ENCODE measurements at places on chromosomes 4 and X. TPM values are rescaled to one million over a fixed set of nuclear protein-coding genes. Genes with fewer than 3 reads are reported as not detected.

The DSPP gene
- not detected for total RNA-seq

The MAGIX gene
- total RNA-seq = 9.5 TPM

The RAB40AL gene
- total RNA-seq = 1.2 TPM

The F11 gene
- total RNA-seq = 2.5 TPM

The ZFP92 gene
- total RNA-seq = 1.5 TPM

The FRAS1 gene
- total RNA-seq = 125 TPM

The DACH2 gene
- total RNA-seq = 52.3 TPM

The MMRN1 gene
- 5.1 TPM for total RNA-seq

The STEEP1 gene
- 31.6 TPM for total RNA-seq

The SOX3 gene
- not detected for total RNA-seq

The CABS1 gene
- total RNA-seq = not detected

The IGFBP7 gene
- total RNA-seq = 675 TPM

The FAM193A gene
- total RNA-seq = 24.3 TPM

The GPRASP3 gene
- 13.8 TPM for total RNA-seq

The TLL1 gene
- total RNA-seq = 4.1 TPM

The FANCB gene
- 6.5 TPM for total RNA-seq

The MAGEA2B gene
- not detected for total RNA-seq

The USP51 gene
- 7.6 TPM for total RNA-seq

The PSAPL1 gene
- not detected for total RNA-seq

The PDGFRA gene
- 253 TPM for total RNA-seq

The SSX4 gene
- total RNA-seq = not detected

The PPP2R2C gene
- total RNA-seq = 1.1 TPM

The GJB1 gene
- total RNA-seq = 15.1 TPM

The MGAT4D gene
- not detected for total RNA-seq

The SMR3B gene
- total RNA-seq = not detected

The ITIH6 gene
- total RNA-seq = not detected
